Jurkat, Clone E6-1 (cell line): ENCODE measurements at places on chromosomes 3 and 15.

DNA sequence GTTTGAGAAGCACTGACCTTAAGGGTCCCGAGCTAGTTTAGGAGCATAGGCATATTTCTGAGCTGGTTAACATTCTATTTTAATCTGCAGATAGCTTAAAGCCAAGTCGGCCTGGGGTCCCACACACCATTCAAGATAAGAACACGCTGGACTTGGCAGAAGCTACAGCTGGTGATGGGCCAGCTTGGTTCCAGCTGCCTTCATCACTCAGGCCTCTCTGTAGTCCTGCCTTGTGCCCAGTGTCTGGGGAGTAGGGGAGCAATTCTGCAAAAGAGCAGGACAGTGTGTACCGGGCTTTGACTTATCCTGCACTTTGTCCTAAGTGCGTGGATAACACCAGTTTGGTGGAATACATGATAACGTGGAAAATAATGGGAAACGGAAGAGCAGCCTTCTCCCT is 164.5 kb downstream of the MEGF11 start:
- no peak for DNase-seq

GRCh38 chr3:119279101-119279554 is 15.1 kb upstream of the ARHGAP31 start:
- DNase-seq: no peak

- DNase-seq: no peak
Observed at GRCh38 chr3:1406250-1406649, 313.4 kb downstream of the CNTN6 start.

GRCh38 chr15:25869701-25870100 is 6.6 kb upstream of the ATP10A start:
- no peak for DNase-seq

- peak; percentile 67 for DNase-seq
Observed at GRCh38 chr3:143751643-143752178, 96.6 kb downstream of the SLC9A9 start.

DNA sequence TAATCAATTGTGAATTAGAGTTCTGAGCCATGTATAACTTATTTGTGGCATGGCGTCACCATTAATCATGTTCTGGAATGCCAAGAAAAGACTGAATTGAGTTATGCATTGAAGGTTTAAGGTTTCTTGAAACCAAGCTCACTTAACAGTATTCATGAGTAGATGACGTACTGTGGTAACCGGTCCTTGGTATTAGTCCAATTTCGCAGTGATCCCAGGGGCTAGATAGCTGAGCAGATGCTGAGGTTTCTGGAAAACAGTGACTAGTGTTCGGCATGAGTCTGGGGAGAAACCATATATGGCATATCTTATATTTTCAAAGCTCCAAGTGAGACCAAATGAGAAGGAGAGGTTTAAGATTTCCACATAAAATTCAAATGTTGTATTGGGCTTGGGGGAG is 218.3 kb upstream of the LYSMD4 start:
- no peak for DNase-seq
